Panc1 (cell line): ENCODE measurements at places on chromosomes 16 and 17. TPM values are rescaled to one million over a fixed set of nuclear protein-coding genes. Genes with fewer than 3 reads are reported as not detected.

GJD3 gene
- total RNA-seq: 0.33 TPM

NEURL4 gene
- total RNA-seq: 58.9 TPM

ABCC3 gene
- total RNA-seq: 128 TPM

KRT33A gene
- not detected for total RNA-seq

TEN1 gene
- 41.3 TPM for total RNA-seq

EME1 gene
- 15.3 TPM for total RNA-seq

CDH15 gene
- 0.51 TPM for total RNA-seq

MYH3 gene
- 1.6 TPM for total RNA-seq

CPHXL2 gene
- total RNA-seq: not detected

ENPP7 gene
- not detected for total RNA-seq

ANKRD13B gene
- 31.4 TPM for total RNA-seq

GRCh38 chr17:50641357-50641756 is 6.7 kb downstream of the ABCC3 start:
- no peak for DNase-seq

GRCh38 chr17:77594416-77595209 is 363.9 kb upstream of the TNRC6C start:
- DNase-seq: no peak

- no peak for DNase-seq
Observed at GRCh38 chr17:39763051-39763820, 25.5 kb downstream of the GRB7 start.

GRCh38 chr16:3951861-3952736 is 71.6 kb upstream of the CREBBP start:
- DNase-seq: no peak

DNA sequence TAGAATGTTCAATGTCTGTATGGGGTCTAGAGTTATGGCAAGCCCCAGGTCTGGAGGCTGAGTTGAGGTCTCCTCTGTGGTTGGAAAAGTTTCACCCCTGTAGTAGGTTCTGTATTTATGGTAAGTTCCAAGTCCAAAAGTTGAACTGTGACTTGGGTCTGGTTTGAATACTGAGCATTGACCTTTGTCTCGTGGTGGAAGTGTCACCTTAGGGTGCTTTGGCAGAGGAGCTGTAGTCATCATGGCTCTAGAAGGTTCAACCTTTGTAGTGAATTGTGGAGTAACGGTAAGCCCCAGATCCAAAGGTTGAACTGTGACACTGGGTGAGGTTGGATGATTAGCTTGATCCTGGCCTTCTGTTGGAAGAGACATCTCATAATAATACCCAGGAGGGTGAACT is 17.6 kb downstream of the RDM1 start:
- no peak for DNase-seq

GRCh38 chr16:57394444-57394843 is 10.1 kb upstream of the CCL17 start:
- DNase-seq: no peak

GRCh38 chr17:71987634-71988033 is 133.2 kb upstream of the SOX9 start:
- DNase-seq: no peak

DNA sequence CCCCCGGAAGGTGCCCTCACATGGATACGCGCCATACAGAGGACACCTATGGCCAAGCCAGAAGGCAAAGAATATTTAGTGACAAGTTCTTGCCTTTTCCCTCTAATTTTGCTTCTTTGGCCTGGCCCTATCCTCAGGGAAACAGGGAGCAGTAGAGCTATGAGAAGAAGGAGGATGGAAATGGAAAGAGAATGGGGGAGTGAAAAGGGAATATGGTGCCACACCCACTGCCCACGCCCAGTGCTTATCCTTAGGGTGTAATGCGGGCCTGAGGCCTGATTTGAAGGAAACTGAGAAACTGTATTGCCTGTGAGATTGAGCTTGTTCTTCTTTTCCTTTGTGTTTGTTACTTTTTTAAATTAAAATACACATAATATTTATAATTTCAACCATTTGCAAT is 255.1 kb downstream of the HS3ST3A1 start:
- no peak for DNase-seq

GRCh38 chr17:81959362-81960129 is 1.4 kb downstream of the NOTUM start:
- DNase-seq: no peak

- DNase-seq: no peak
Observed at GRCh38 chr16:67673712-67674580, 7.3 kb downstream of the C16orf86 start.

DNA sequence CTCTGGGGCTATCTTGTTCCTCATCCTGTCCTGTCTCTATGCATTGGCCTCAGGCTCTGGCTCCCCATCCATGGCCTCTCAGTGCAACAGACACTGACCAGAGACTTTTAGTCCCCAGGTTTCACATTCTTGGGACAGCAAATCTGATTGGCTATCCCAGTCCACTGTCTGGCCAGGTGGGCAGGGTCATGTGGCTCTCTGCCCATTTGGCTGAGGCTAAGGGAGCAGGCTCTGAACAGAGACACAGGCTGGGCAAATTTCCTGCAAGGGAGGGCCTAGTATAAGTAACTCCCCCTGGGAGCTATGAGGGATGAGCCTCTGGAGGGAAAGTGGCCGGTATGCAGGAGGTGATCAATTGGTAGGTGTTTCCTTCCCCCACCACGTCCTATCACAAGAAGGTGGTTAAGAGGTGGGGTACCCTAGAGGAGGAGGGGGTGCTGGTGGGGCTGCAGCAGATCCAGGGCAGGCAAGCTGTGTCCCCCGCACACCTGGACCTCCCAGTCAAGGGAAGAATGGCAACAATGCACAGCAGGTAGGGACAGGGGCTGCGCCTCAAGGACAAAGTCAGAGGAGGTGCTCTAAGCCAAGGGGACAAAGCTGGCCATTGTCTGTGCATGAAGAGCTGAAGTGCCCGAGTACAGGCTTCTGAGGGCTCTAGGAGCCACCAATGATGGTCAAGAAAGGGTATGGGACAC is 13.2 kb downstream of the XYLT2 start:
- no peak for DNase-seq

- peak; percentile 39 for DNase-seq
Observed at GRCh38 chr16:24010440-24011089, 174.8 kb downstream of the PRKCB start.

- DNase-seq: no peak
Observed at GRCh38 chr17:75371981-75372380, 33.5 kb downstream of the GRB2 start.

- DNase-seq: no peak
Observed at GRCh38 chr17:2724784-2725164, 13.2 kb upstream of the CLUH start.

DNA sequence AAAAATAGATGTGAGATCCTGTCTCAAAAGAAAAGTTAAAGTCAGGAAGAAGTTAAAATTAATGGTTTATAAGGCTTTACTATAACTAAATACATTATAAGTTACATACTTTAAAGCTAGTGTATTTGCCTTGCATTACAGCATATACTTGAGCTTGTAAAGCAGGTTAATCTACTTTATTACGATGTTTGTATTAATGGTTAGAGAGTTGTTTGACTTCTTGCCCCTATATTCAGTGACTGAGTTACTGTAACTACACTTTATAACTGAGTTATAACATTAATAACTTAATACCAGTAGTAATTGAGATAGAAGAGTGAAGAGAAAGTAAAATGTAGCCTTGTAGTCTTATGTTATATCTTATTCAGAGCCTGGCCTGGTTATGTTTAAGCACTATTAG is 22.9 kb downstream of the CLTC start:
- no peak for DNase-seq

- no peak for DNase-seq
Observed at GRCh38 chr16:24189941-24190340, 66.2 kb upstream of the CACNG3 start.

- no peak for DNase-seq
Observed at GRCh38 chr16:87170310-87170709, 146.9 kb downstream of the C16orf95 start.

DNA sequence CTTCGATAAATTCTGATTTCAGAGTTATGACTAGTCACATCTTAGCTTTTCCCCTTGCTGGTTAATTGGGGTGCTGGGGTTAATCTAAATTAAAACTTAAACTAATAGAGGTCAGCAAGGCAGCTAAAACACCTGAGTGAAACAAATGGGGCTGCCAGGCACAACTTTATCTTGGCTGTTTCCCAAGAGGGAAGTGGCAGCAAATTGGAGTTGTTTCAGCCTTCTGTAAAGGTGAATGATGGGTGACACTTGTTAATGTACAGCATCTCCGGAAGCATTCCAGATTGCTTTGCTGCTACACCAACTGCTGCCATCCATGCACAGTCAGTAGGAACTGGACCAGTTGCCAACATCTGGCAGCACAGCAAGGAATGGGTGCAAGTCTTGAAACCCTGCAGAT is 43.9 kb downstream of the AATF start:
- DNase-seq: no peak

DNA sequence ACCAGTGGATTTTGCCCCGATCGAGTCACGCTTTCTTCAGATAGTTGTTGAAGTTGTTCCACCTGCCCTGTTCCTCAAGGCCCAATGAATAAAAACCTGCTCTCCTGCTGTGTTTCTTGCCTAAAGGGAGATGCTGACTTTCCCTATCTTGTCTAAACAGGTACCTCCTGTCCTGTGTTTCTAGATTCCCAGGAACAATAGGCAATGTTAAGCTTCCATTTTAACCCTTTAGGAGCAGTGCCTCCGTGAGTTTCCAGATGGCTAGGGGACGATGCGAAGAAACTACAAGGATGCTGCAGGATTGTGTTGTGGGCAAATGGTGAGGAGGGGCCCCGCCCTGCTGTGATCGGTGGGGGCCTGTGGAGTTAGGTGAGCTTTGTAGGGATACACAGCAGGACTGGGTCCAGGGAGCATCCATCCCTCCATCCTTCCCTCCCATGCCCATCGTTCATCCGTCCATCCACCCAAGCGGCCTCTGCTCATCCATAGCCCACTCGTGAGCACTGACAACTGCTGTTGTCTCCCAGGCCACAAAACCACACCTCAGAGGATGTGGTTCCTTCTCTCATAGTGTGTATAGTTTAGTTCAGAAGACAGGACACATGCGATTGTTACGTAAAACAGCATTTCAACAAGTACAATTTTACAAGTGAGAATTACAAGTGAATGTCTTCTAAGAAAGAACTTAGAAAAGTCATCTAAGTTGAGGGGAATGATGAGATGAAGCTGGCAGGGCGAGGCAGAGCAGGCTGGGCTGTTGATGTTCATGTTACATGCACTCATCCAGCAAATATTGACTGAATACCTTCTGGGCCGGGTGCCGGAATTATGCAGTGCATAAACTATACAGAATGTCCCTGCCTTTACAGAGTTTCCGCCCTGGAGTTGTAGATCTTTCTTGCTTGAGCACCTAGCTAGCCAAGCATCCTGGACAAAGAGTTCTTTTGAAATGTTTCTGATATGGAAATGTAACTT is 5.2 kb downstream of the ARSG start:
- DNase-seq: no peak

GRCh38 chr17:74380086-74380958 is 13.0 kb downstream of the GPR142 start:
- no peak for DNase-seq

- DNase-seq: no peak
Observed at GRCh38 chr16:85523602-85524364, 89.3 kb upstream of the GSE1 start.
